Cardiac septum (tissue), 1 donor: ENCODE measurements at places on chromosomes 16 and 17. TPM values are rescaled to one million over a fixed set of nuclear protein-coding genes. Genes with fewer than 3 reads are reported as not detected.

Gene HSD3B7
- total RNA-seq: 5.4 TPM

DNA sequence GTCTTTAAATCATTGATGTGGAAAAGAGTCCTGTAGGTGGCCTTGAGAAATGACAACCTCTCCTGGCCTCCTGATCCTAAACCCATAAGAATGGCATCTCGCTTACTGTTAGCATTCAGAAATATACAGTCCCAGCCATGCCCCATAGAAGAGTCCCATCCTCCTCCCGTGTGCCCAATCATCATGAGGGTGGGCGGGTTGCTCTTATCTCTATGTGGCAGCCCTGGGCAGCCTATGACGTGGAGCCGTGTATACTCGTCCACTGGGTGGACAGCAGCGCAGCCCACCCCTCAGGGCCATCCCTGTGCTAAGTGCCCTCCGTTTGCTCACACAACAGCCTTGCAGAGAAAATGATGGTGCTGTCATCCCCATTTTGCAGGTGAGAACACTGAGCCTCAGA lies 105.3 kb downstream of the AMFR start:
- DNase-seq: no peak

DNA sequence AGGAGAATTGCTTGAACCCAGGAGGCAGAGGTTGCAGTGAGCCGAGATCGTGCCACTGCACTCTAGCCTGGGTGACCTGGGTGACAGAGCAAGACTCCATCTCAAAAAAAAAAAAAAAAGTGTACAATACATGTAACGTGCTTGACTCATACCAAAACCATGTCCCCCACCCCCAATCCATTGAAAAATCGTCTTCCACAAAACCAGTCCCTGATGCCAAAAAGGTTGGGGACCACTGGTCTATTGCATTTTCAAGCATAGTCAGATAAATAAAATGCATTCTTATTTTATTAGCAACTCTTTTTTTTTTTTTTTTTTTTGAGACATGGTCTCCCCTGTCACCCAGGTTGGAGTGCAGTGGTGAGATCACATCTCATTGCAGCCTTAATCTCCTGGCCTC lies 52.1 kb downstream of the COPRS start:
- no peak for DNase-seq

DNA sequence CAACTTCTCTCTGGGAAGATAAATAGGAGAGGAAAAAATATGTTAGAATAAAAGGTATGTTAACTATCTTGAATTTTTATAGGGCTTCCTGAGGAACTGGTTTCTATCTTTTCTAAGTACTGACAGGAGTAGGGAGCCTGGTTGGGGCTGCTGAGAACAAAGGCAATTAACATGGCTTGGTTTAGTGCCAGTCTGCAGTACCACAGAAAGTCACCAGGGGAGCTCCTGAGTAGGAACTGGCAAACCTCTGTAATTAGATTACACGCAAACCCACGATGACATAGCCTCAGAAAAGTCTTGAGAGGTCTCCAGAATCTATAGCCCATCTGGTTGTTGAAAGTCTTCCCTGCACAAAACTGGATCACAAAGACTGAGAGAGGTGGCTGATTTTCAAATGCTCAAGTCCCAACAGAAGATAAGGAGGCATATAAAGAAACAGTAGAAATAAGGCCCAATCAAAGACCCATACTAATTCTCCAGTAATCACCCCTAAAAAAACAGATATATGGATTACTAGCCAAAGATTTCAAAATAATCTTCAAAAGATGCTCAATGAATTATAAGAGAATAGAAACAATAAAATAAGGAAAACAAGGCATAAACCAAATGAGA lies 11.7 kb upstream of the CNTNAP4 start:
- no peak for DNase-seq

DNA sequence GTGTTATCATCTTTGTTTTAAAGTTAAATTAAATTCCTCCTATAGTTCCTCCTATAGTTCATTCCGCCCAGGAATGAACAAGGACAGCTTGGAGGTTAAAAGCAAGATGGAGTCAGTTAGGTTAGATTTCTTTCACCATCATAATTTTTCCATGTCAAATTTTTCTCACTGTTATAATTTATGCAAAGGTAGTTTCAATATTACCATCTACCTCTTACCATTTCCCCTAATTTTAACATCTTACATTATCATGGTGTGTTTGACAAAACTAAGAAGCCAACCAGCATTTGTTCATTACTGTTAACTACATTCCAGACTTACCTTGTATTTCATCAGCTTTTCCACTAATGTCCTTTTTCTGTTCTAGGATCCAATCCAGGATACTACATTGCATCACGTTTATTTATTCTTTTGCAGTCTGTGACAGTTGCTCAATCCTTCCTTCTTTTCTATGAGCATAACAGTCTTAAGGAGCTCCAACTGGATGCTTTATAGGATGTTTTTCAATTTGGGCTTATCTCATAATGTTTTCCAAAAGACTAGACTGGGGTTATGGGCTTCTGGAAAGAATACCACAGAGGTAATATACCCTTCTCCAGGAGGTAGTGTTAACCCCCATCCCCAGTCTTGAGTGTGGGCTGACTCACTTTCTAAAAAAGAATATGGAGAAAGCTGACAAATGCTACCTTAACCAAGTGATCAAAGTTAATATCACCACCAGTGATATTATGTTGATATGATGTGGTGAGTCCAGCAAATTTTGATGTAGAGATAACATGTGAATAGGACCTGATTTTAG lies 158.5 kb downstream of the PPM1E start:
- no peak for DNase-seq
